ENCODE measurements at places on chromosomes 16 and 17.

- no peak for DNase-seq
These were observed 430 bp downstream of the AMFR start for GRCh38 chr16:56424791-56425438.

- no peak for DNase-seq
These were observed 10.4 kb upstream of the CHMP6 start for GRCh38 chr17:80981062-80981902.

- no peak for DNase-seq
These were observed 296.6 kb downstream of the WWOX start for GRCh38 chr16:78396046-78396445.

GRCh38 chr17:76281573-76282371 lies 16.6 kb downstream of the UBALD2 start:
- DNase-seq, result no peak

- DNase-seq, result no peak
These were observed 4.5 kb upstream of the PYCR1 start for GRCh38 chr17:81941484-81942166.

GRCh38 chr16:528111-529011 lies 849 bp downstream of the CAPN15 start:
- DNase-seq, result no peak

GRCh38 chr16:77977339-77977738 lies 45.0 kb upstream of the CLEC3A start:
- no peak for DNase-seq

DNA sequence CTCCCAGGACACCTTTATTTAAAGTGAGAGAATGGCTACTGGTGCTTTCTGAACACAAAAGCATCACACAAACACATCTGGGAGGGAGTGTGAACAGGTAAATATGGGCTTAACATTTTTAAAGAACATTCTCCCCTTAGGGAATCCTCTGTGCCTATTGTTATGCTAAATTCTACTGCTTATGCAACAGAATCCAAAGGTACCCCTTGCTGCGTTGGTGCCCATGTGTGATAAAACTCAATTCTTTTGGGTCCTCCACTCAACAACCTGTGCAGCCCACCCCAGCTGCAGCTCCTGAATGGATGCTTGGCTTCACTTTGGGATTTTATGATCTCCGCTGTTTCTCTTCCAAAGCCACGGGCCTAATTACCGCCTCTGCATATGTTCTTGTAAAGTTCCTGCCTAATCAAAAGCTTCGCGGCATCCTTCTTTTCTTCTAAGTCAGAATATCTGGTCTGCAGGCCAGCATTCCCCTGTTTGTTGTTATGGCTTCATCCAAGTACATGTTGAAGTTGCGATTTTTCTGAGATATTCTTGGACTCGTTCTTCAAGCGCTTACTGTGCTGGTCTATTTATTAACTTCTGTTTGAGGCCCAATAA lies 23.9 kb downstream of the RHBDL3 start:
- no peak for DNase-seq

- no peak for DNase-seq
These were observed 6.5 kb upstream of the KLHL36 start for GRCh38 chr16:84641643-84642358.

DNA sequence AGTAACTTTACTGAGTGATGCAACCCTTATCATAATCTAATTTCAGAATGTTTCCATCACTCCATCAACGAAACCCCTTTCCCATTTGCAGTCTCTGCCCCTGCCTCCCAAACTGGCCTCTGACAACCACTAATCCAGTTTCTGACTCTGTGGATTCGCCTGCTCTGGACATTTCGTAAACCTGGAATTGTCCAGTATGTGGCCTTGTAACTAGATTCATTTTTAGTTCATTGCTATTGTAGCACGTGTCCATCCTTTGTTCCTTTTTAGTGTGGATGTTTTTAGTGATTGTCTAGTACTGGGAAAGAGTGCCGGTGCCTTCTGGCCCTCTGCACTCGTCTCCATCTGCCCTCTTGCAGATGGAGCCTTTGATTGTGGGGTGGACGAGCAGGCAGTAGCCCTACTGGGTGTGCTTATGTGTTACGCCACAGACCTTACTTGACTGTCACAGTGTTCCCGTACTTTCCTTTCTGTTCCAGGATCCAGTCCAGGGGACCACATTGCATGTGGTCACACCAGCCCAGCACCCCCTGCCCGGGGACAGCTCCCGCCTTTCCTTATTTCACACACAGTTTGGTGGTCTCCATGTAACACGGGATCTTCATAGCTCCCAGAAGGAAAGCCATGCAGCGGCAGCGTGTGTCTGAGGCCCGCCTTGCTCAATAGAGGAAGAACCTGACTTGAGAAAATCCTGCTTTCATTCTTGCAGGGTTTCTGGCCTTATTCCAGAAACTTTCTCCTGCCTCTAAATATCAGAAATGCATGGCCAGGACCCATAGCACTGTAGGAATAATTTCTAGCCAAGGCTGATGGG lies 8.8 kb downstream of the KIAA0513 start:
- no peak for DNase-seq

Measured in SIG-M5 (cell line).